Stimulated activated CD4-positive, alpha-beta T cell treated with anti-CD3 and anti-CD28 coated beads, Interleukin-2, amount 100 ng/mL, for 24 hours (primary cell): ENCODE measurements at places on chromosomes 13 and 19.

DNA sequence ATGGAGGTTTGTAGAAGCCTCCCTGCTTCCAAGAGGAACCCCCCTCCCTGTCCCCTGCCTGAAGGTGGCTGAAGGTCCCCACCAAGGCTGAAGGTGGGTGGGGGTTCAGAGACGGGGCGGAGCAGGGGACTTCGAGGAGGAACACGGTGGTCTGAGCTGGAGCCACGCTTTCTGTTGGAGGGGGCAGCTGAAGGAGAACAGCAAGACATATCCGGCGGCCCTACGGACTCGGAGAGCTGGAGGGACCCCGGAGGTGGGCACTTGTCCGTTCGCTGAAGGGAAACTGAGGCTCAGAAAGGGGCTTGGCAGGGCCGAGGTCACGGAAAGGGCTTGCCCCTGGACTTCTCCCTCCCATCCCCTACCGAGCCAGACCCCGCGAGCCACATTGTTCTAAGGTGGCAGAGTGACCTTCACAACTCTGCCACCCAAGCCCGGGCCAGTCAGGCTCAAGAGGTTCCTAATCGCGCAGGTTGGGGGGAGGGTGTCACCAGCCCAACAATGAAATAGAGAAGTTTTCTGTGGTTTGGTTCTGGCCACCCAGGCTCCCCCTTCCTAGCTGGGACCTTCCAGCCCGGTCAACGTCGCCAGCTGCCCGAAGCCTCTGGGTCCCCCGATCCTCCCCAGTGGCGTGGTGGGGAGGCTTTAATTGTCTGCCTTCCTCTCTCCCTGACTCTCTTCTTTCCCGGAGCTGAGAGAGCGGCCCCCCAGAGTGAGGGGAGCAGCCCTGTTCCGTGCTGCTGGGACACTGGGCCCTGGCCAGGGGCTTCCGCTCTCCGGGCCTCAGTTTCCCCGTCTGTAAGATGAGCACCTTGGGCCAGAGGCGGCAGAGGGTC, 15.5 kb upstream of the KCNN1 start:
- no peak for DNase-seq

- DNase-seq: no peak
Measured at GRCh38 chr19:18488403-18488723, 33.5 kb downstream of the ELL start.

DNA sequence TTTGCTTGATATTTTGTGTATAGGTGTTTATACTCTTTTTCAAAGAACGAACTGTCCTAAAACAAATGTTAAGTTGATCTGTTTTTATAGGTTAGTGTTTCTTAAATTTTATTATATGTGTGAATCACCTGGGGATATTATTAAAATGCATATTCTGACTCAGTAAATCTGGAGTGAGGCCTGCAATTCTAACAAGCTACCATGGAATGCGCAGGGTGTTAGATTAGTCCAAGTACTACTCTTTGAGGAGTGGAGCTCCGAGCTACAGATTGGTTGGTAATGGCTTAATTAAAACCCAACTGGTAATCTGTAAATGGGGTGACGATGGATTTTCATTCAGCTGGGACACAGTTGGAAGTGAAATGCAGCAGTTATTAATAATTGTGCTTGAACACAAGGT, 214.1 kb upstream of the UFM1 start:
- no peak for DNase-seq

GRCh38 chr19:13115936-13116281, 631 bp downstream of the TRMT1 start:
- DNase-seq: no peak

GRCh38 chr19:55580628-55581144, at the start of gene ZNF579:
ZNF579 (minus strand) TSS chr19:55580848; CDS start chr19:55579639, 1,209 bp downstream.
- peak; percentile 87 for DNase-seq

DNA sequence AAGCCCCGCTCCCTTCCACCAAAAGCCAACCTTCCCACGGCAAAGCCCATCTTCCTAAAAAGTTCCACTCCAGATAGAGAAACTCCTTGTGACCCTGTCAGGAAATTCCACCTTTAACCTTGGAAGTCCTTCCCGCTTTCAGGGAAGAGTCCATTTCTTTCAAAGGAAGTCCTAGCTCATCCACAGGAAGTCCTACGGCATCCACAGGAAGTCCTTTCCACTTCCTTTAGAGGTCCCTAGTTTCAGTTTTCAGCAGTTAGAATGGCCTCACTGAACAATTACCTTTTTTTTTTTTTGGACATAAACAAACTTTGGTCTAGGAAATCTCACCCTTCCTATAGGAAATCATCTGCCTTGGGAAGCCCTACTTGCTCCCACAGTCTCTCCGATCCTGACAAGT, 31.7 kb downstream of the TRPM4 start:
- no peak for DNase-seq

DNA sequence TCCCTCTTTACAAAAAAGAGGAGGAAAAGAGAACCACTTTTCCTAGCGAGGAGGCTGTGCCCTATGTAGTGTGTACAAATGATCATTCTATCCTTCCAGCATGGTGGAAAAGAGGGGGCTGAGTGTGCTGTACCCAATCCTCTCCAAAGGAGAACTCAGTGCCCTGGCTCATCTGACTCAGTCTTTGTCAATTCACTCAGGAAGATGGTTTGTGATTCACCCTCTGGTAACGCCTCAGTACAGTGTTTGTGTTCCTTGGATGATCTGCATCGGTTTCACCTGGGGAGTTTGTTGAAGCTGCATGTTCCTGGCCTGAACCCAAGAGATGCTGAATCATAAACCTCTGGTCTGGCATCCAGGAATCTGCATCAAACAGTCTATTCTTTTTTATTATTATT, 18.3 kb upstream of the ENOX1 start:
- peak; percentile 4 for DNase-seq

DNA sequence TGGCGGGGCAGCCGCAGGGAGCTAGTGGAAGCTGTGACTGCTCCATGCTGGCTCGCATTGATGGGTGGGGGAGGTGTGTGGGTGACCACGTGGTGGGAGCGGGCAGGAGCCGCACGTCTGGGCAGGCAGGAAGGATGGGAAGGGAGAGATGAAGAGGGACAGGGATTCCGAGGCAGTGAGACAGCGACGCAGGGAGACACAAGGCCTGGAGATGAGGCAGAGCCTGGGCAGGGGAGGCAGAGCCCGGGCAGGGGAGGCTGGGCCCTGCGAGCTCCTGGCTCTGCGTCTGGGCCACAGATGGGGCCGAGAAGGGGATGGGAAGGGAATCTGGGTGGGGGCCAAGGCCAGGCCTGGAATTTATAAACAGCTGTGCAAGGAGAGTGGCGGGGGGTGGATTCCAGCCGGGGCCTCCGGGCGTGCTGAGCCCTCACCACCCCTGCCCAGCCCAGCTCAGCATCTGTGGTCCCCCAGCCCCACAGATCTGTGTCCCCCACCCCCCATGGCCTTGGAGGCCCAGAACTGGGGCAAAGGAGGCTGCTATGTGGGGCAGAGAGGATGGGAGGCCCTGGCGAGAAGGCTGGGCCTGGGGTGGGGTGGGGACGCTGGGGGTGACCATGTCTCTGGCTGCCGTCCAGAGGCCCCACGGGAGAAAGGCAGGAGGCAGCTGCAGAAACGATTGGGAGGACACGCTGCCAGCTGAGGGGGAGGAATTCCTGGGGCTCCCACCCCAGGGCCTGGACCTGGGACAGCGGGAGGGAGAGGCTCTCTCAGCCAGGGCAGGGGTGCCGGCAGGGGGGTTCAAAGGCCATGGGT, 6.0 kb downstream of the EHD2 start:
- no peak for DNase-seq

DNA sequence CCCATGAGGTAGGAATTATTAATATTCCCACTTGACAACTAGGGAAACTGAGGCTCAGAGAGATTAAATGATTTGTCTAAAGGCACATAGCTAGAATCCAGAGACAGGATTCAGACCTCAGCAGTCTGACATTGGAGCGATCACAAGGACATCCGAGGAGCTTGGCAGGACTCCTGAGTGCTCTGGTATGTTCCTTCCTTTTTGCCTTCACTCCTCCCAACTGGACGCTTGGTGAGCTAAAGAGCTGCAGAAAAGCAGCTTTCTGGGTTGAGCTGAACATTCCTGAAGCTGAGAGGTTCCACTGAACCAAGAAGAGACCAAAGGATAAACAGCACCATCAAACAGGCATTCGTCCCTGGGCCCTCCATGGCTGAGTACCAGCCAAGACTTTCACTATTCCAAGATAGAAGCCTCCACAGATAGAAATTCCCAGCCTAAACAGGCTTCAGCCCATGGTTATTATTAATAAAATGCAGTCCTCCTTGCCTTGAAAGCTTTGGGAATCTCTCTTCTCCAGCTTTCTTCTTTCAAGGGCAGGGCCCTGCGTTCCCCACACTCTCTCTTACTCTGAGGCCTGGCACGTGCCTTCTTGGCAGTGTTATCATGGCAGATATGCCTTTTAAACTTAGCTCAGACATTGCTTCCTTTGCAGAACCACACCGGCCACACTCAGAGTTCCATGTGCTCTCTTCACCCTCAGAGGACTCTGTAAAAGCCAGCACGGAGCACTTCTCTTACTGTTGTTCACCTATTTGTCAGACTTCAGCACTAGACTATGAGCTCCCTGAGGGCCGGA, 97.1 kb downstream of the CYSLTR2 start:
- no peak for DNase-seq

- no peak for DNase-seq
Measured at GRCh38 chr13:33229446-33230177, 55.9 kb downstream of the STARD13 start.

- DNase-seq: peak; percentile 59
Measured at GRCh38 chr19:38049105-38049649, 142.2 kb downstream of the SIPA1L3 start.

- DNase-seq: no peak
Measured at GRCh38 chr13:49560270-49561061, 24.9 kb downstream of the RCBTB1 start.
